Activated B cell treated with CpG ODN at 0.5 μM for 24 hours (primary cell): ENCODE measurements at places on chromosomes 11 and 22.

- no peak for DNase-seq
Measured at GRCh38 chr11:94786264-94787126, 18.3 kb downstream of the AMOTL1 start.

- DNase-seq, result no peak
Measured at GRCh38 chr11:6321356-6321755, 1.1 kb upstream of the CAVIN3 start.

DNA sequence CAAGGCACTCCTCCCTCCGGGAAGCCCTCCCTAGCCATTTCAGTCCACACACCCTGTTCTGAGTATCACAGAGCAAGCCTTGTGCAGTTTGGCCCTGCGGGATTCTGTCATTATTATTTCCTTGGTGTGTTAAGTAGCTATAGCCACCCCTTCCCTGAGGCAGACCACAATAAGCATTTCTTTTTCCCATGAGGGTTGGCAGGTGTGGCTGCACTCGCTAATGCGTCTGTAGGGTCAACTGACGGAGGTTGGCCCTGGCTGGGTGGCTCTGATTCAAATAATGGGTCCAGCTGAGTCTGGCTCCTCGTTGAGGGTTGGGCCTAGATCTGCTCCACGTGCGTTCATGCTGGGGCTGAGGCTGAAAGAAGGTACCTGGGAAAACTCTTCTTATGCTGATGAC, 5.1 kb downstream of the F2 start:
- no peak for DNase-seq

DNA sequence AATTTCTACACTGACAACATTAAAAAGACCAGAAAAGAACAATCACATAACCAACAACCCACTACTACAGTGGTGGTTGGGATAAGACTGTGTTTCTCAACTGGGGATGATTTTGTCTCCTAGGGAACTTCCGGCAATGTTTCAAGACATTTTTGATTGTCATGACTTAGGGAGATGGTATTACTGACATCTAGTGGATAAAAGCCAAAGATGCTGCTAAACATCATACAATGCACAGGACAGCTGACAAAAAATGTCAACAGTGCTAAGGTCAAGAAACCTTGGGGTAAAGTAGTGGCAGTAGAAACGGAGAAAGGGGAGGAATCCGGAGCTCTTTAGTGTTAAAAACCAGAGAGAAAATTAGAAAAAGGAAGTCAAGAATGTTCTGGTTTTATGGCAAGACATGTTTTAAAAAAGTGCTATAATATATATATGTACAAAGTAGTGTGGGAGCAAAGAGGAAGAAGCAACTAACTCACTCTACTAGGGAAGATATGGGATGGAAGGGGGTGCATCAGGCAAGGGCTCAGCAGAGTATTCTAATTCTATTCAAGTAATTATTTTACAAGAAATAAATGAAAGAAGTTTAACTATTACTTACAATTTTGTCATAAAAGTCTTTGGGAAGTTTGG, 37.2 kb downstream of the CKAP5 start:
- no peak for DNase-seq

DNA sequence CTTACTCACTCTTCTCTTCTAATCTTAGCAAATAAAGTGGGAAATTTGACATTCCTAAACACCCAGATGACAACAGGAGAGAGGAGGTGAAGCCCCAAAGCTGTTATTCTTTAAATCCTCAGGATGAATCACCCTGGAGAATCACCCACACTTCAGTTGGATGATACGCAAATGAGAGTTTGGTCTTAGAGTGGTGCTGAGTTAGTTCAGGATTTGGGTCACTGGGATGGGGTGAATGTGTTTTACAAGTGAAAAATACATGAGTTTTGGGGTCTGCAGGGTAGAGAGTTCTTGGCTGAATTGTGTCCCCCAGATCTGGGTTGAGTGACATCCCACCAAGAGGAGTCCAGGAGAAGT, 117.2 kb downstream of the GGTLC2 start:
- DNase-seq, result no peak

- no peak for DNase-seq
Measured at GRCh38 chr22:32480238-32480637, 5.6 kb downstream of the FBXO7 start.

DNA sequence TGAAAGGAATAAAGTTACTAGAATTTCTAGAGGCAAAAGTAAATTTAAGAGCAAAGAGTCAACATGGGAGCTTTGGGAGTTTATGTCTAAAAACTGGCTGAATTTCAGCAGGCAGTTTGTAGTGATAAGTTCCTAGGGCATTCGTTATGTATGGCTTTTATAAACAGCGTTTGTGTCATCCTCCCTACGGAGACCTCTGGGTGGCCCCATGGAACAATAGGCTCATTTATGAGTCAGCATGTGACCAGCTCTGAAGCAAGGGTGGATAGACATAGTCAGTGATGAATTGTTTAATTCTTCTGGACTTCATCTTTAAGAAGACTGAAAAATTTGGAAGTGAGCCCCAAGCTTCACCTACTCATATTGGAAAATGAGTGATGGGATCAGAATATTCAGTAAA, 37.1 kb downstream of the SVIP start:
- no peak for DNase-seq

- DNase-seq, result no peak
Measured at GRCh38 chr22:49462795-49463194, 364.9 kb downstream of the BRD1 start.

DNA sequence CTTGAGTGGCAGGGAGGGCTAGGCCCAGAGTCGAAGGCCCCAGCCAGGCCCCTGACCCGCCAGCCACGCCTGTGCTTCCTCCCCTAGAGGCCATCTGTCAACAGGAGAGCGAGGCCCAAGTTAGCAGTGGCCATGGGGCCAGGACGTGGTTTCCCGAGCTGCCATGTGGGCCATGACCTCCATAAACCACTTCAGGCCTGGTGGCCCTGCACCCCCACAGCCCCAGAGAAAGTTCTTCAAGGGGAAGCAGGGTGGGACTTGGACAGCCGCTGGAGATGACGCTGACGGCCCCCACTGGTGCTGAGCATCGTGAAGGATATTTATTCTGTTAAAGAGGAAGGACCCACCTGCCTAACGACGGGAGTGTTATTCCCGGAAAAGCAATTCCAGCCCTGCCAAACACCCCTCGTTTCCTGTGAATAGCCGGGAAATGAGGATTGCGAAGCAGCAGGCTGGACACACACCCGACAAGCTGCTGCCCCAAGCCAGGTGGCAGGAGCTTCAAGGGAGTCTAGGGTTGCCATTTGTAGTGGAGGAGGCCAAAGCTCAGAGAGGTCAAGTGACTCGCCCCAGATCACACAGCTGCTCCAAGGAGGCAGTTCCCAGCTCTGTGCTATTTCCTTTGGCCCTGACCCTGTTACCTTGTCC, 12.8 kb downstream of the PRR5 start:
- DNase-seq, result no peak

DNA sequence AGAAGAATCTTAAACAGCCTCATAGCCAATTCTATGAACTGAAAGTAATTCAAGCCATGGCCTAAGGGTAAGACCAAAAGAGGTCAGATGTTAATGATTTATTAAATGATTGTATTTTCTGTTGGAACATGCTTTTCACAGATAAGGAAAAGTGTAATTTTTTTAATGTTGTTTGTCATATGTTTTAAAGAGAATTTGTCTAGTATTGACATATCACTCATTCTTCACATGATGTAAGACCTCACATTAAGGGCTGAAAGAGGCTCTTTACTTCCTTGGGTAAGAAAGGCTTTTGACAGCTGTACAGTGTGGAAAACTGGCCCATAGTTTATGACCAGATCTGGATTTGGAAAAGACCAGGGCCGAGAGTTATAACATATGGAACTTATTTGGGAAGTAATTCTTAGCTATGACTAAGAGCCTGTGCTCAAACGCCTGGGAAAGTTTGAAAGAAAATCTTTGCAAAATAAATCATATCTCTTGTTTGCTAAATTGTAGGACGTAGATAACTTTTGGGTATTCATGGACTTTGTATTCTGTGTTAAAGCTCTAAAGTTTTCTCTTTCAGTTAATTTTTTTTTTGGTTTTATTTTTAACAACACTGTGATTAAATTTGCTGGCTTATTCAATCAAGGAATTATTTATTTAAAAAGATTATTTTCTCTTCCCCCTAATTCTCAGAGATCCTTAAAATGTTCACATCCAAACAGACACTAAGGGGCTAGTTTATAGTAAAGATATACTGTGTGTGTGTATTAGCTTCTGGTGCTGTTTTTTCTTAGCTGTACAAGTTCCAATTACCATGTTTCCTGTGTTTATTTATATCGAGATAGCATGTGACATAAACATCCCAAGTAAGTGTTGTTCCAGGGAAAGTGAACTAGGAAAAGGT, 162.2 kb downstream of the ARHGAP42 start:
- no peak for DNase-seq

GRCh38 chr11:3885855-3886254, 30.4 kb downstream of the STIM1 start:
- DNase-seq, result no peak

GRCh38 chr11:76147106-76147740, 59.1 kb downstream of the WNT11 start:
- DNase-seq, result no peak

GRCh38 chr11:7714786-7715185, 8.5 kb upstream of the OVCH2 start:
- no peak for DNase-seq

DNA sequence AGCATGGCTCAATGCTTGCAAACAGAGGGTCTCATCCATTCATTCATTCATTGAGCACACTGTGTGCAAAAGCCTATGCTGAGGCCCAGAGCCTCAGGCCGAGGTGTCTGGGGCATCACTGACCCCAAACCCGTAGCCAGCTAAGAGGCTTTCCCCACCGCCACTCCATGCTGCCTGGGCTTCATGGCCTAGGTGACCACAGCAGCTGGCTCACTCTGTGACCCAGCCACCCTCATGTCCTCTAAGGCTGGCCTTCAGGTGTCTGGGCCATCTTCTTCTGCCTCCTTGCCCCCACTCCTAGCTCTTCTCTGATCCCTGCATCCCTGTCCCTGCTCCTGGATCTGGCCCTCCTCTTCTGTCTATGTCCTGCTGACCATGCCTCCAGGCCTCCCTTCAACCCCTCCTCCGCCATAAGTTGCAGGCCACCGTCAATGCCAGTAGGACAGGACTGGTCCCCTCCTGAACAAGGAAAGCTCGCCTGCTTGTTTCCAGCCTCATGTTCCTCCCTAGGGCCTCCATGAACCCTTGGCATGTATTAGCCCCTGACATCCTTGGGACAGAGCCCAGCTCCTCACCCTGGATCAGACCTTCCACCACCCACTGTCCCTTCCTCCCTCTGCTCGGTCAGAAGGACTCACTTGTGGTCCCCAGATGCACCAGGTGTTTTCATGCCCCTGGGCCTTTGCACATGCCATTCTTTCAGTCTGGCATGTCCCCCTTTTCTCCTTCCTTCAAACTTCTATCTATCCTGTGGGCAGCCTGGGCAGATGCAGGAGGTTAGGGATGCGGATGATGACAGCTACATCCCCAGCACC, 92.8 kb downstream of the MYEOV start:
- peak; percentile 6 for DNase-seq

GRCh38 chr11:45918962-45919675, 1.4 kb upstream of the PEX16 start:
- no peak for DNase-seq

DNA sequence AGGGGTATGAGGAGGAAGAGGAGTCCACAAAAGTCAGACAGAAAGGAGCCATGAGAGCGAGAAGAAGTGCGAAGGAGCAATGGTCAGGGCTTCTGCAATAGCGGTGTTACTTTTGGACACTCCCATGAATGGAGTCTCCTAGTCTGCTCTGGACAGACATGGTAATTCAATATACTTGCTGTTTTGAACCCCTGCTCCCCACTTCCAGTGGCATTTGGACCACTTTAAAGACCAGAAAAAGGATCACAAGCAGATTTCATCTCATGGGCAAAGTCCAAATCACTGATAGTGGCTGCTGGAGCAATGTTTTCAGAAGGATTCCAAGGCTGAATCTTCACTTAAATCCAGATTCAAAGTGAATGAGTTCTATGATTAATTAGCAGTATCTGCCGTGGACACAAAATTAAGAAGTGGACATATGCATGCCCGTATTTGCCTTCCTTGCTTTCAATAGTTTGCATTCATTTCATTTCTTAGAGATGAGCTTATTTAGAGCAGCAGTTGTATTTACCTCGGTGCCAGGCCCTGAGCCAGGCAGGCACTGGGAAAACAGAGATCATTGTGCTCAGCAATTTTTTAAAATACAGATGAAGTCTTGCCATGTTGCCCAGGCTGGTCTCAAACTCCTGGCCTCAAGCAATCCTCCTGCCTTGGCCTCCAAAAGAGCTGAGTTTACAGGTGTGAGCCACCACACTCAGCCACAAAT, 72.0 kb downstream of the SLC1A2 start:
- no peak for DNase-seq

GRCh38 chr22:25420925-25421904, 143.3 kb upstream of the GRK3 start:
- DNase-seq, result no peak

- no peak for DNase-seq
Measured at GRCh38 chr11:125094731-125095130, 16.7 kb downstream of the TMEM218 start.
